Right atrium auricular region (tissue), 2 donors: ENCODE measurements at places on chromosomes 5 and 9.

GRCh38 chr9:86672966-86673365 is 274.3 kb downstream of the GAS1 start:
- no peak for DNase-seq

DNA sequence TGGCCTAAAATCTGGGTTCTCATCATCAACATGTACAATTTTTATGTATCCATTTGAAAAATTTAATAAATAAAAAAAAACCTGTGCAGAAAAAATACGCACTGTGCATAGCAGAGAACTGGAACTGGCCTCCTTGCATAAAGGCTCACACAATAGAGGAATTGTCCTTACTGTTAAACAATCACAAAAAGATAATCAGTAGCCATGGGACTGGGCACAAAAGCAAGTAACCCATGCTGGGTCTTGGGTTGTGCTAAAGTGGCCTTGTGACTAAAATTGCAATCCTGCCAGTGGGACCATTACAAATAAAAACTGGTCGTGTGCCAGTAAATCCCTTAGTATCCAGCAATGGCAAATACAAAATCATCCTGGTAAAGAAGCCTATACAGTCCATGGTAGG is 1646.6 kb downstream of the MAT2B start:
- no peak for DNase-seq

DNA sequence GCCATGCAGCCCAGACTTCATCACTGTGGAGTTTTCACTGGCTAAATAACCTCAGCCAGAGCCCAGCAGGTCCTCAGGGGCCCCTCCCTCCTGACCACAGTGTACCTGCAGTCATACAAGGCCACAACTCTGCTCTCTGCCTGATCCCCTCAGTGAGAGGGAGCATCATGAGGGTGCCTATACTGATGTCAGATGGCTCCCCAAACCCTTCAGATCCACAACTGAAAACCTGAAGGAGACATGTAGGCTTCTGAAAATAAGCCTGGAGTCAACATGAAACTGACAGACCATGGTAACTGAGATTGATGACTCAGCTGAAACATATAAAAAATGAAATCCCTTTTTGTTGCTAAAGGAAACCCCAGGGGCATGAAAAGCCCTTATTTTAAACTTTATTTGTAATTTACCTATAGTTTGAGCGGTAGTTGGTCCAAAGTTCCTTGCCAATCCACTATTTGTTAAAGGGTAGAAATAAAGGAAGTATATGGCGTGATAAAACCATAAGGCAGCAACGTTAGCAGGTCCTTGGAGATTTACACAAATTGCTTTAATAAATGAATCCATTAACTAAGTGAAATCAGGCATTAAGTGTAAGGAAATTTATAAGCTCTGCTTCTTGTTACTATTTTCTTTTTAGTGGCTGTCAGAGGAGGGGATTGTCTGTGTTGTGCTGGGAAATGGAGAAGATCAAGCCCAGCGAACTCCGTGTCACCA is 68.3 kb downstream of the FGF1 start:
- DNase-seq, result no peak

DNA sequence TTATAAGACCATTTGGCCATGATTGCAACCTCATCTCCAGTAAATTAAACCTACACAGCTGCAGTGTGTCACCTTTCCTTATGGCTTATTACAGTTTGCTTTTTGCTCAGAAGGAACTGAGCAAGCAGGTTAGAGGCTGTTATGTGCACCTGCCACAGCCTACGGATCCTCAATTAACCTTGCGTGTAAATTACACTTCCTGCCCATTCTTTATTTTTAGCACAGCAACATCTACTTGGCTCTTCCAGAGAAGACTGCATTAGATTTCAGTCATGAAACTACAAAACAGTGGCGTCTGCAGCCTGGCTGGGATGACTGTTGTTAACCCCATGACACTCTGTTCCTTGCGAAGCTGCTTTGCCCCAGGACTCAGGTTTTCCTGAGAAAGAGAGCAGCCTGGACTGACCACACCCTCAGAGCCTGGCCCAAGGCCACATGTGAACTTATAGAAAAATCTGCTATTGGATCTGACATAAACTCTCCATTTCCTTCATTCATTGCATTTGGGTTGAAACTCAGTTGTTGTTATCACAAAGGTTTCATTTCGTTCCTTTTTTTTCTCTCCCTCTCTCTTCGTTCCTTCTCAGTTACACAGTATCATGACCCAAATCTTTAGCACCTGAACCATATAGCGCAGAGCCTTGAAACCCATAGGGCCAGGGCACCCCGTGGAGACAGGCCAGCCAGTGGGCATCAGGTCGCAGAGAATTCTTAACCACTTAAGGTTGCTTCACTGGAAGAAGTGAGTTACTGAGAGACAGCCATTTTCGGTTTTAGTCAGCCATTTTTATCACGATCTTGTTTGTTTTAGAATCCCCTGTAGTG is 138.6 kb downstream of the PALM2AKAP2 start:
- DNase-seq, result no peak

DNA sequence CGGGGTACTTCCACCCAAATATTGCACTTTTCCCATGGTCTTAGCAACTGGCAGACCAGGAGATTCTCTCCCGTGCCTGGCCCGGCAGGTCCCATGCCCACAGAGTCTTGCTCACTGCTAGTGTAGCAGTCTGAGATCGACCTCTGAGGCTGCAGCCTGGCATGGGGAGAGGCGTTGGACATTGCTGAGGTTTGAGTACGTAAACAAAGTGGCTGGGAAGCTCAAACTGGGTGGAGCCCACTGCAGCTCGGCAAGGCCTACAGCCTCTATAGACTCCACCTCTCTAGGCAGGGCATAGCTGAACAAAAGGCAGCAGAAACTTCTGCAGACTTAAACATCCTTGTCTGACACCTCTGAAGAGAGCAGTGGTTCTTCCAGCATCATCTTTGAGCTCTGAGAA is 40.1 kb upstream of the EBF1 start:
- DNase-seq, result no peak

- DNase-seq, result no peak
Observed at GRCh38 chr9:127300886-127301447, 36.4 kb downstream of the GARNL3 start.

- no peak for DNase-seq
Observed at GRCh38 chr9:115226152-115226551, 108.2 kb upstream of the TNC start.

DNA sequence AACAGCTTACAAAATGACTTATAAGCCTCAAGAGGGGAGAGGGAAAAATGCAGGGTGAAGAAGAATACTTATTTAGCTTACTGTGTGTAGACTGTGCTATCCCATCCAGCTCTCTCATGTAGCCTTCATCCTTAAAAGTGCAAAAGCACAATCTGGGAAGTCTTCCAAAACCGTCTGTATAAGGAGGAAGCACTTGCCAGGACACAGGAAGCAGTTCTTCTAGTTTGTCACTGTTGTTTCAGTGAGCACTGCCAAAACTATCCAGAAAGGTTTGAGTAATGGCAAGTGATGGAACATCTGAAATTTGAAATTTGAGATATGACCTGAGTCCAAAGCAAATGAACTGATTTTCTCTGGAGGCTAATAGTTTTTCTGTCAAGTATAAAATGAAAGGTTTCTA is 140.8 kb upstream of the ISL1 start:
- DNase-seq, result no peak

- no peak for DNase-seq
Observed at GRCh38 chr5:23482642-23483041, 24.8 kb upstream of the PRDM9 start.

GRCh38 chr5:84260140-84260539 is 124.5 kb downstream of the EDIL3 start:
- no peak for DNase-seq

DNA sequence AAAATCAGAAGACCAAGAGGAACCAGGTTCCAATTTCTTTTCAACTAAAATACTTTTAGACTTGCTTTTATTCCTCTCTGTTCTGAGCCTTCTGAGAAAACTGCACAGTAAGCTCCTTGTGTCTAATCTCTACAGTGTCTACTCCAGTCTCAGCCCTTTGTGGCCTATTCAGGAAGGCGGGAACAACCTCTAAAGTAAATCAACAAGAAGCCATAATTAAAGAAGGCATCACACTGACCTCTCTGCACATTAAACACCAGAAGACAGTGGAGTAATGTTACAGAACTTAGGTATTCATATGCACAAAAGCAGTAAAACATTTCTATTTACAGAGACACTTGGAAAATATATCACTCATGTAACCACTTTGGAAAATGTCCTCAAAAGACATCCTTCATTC is 14.9 kb downstream of the XPA start:
- no peak for DNase-seq

- DNase-seq, result no peak
Observed at GRCh38 chr5:136174021-136174659, 18.8 kb downstream of the SMIM32 start.

DNA sequence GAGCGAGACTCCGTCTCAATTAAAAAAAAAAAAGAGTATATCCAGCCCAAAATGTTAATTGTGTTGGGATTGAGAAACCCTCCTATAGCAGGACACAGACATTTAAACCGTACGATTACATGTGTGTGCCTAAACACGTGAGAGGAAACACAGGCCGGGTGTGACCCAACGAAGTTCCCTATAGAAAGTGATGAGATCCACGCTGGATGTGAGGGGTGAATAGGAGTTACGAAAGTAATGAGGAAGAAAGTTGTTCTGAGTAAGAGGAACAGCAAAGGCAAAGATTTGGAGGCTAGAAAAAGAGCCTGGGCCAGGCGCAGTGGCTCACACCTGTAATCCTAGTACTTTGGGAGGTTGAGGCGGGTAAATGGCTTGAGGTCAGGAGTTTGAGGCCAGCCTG is 13.6 kb downstream of the NAIF1 start:
- no peak for DNase-seq

DNA sequence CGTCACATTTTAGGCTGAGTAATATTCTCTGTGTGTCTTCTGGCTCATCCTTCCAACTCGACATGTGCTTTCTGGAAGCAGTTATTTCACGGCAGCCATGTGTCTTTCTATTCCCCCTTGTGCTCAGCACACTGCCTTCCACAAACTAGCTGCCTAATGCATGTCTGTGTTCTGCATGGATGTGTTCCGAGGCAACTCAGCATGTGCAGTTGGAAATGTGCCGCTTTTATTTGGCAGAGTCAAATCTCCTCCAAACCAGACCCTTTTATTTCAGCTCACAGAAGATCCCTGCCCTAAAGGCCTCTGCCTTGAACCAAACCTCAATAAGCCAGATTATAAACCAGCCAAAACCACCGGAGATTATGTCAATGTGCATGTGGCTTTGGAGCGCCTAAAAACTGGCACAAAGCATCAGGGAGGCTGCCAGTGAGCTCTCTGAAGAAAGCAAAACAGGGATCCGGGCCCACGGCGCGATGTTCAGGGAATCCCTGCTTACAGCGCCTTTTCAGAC is 360.2 kb downstream of the DEPDC1B start:
- DNase-seq, result no peak

DNA sequence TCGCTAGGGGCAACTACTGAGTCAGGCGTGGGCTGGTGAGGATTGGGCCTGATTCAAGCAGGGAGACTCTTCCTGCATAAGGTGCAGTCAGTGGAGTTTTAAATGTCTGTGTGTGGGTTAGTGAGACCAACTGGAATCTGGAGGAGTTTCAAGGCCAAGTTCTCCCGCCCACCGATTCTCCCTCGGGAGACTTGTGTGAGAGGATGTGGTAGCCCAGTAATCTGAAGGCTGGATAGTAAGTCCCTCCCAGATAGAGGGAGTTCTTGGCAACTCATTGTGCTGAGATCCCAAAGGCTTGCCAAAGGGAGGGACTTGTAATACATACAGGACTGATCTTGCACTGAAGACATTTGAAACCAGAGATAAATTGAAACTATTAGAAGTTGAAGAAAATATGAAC is 51.8 kb downstream of the WDR36 start:
- no peak for DNase-seq

DNA sequence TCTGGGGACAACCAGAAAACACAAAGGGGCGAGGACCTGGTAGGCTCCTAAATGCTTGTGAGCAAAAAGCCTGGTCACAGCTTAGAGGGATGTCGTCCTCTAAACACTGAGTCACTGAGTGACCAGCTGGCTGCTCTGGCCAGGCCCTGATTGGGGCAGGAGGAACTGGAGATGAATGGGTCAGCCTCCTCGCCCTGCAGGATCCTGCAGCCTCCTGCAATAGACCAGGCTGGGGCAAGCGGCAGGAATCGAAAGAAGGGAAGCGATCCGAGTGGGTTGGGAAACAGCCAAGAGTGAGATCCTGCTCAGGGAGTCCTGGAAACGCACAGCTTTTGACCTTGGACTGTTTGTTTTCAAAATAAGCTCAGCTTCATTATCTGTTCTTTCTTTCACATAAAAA is 34.1 kb upstream of the MSX2 start:
- DNase-seq, result no peak

DNA sequence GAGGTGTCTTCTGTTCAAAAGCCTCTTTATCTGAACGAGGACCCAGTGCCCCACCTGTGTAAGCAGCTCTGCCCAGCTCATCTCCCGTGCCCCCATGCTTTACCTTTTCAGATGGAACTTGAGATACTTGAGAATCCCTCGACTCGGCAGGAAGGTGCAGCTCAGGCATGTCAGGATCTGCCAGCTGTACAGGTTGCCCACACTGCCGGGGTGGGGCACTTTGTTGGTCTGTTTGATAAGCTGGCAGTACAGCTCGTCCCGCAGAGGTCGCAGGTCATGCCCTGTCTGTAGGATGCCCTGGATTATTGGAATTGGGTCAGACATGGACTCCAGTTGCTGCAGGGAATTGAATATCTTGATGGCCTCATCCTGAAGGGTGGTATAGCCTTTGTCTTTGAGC is 58.0 kb upstream of the RETREG1 start:
- DNase-seq, result no peak

DNA sequence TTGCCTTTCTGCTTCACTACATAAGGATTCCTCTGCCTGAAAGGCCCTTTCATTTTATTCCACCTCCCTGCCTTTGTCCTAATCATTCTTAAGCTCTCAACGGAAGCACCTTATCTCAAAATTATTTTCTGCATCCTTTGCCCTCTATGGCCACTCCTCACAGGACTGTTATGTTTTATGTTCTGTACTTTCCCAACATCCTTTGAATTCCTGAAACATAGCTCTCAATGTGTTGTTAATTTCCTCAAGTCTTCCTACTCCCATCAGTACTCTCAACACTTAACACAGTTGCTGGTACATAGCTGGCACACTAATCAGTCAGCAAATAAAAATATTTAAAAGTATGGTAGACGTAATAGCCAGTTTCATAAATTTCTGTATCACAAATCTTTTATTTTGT is 193.0 kb downstream of the RFX3 start:
- DNase-seq, result no peak

- DNase-seq, result no peak
Observed at GRCh38 chr9:118570066-118570465, 799.2 kb downstream of the BRINP1 start.

DNA sequence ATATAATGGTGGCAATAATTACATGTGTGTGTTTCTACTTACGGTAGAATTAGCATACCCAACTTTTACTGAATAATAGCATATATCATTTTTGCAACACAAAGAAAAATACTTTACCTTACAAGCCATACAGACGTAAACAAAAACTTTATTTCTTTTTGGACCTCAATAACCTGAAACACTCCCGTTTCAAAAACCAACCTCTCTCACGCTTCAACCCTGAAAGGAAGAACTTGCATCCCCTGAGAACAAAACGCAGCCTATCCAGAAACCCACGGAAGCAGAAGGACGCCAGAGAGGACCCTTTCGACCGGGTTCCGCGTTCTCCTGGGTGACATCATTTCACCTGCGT is at the start of gene RNF38:
RNF38 (minus strand) TSS at position 290 of the 352 bp plus-strand sequence; CDS start at position 129, 161 bp downstream.
- DNase-seq, result no peak

- no peak for DNase-seq
Observed at GRCh38 chr9:27193886-27194285, 84.9 kb downstream of the TEK start.
